ENCODE measurements at places on chromosomes 4 and X.

- DNase-seq: no peak
Observed at GRCh38 chr4:184616633-184617551, 32.4 kb downstream of the CASP3 start.

- no peak for DNase-seq
Observed at GRCh38 chr4:118345813-118346212, 7.0 kb downstream of the PRSS12 start.

- peak; percentile 52 for DNase-seq
Observed at GRCh38 chr4:25938366-25938765, 24.3 kb downstream of the SMIM20 start.

GRCh38 chr4:6320663-6321062, 51.0 kb downstream of the WFS1 start:
- DNase-seq: no peak

- no peak for DNase-seq
Observed at GRCh38 chrX:40434947-40435346, 145.8 kb upstream of the ATP6AP2 start.

GRCh38 chr4:25351777-25352416, 25.2 kb upstream of the ANAPC4 start:
- DNase-seq: no peak

GRCh38 chrX:143854006-143854405, 29.9 kb upstream of the UBE2NL start:
- DNase-seq: no peak

GRCh38 chrX:135512508-135513129, 7.8 kb upstream of the INTS6L start:
- no peak for DNase-seq

- DNase-seq: peak; percentile 50
Observed at GRCh38 chr4:75698162-75698962, 25.2 kb upstream of the G3BP2 start.

- no peak for DNase-seq
Observed at GRCh38 chrX:20132666-20133065, 9.0 kb downstream of the EIF1AX start.

- peak; percentile 50 for DNase-seq
Observed at GRCh38 chrX:118254611-118255010, 91.3 kb upstream of the WDR44 start.

GRCh38 chrX:23578079-23578478, 89.2 kb upstream of the PRDX4 start:
- no peak for DNase-seq

DNA sequence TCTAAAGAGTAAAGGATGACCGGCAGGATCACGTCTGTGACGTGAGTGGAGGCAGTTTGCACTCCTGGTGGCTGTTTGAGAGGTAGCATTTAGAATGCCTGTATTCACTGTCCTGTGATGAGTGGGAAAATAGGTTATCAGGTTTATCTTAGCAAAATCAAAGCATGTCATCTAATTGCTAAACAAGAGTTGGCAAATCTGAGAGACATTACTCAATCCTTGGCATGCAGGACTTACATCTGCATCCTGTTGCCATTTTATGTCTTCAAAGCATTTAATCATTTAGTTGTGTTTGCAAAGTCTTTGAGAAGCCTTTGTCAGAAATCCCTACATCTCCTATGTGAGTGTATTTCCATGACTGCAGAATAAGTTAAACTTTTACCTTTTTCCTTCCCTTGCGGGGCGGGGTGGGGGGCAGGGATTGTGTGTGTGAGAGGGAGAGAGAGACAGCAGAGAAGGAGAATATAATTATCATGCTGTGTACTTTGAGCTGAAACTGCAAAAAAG, 41.4 kb upstream of the MSANTD1 start:
- no peak for DNase-seq

DNA sequence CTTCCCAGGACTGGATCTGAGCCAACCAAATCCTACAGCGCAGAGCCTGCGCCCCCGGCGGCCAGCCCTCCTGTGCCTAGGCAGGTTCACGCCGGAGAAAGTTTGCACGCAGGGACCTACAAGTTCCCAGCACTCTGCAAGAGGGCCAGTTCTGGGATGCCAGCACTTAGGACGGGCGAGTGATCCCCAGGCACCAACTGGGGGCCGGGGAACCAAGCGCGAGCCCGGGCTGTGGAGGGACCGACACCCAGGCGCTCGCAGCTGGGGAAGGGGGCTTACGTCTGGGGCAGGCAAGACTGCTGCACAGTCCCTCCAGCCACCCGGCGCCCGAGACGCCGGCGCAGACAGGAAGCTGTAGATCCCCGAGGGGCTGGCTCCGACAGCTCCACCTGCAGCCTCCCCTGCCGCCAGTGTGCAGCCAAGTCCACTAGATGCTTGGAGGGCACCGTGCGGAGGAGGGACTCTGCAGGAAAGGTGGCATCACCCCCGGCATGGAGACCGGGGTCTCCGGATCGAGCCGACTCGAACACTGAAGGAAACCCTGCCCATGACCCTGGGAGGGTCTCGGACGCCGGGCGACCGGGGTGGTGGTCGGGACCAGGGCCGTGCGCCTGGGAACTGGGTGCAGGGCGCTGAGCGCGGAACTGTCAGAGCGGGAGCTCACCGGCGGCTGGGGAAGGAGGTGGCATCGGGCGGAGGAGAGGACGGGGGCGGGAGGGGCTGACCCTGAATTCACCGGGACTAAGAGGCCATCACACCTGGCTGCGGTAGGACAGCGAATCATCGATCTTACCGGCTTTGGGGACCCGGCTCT, 566 bp downstream of the CORIN start:
- DNase-seq: peak; percentile 57

GRCh38 chrX:116449156-116449555, 12.8 kb downstream of the SLC6A14 start:
- no peak for DNase-seq

DNA sequence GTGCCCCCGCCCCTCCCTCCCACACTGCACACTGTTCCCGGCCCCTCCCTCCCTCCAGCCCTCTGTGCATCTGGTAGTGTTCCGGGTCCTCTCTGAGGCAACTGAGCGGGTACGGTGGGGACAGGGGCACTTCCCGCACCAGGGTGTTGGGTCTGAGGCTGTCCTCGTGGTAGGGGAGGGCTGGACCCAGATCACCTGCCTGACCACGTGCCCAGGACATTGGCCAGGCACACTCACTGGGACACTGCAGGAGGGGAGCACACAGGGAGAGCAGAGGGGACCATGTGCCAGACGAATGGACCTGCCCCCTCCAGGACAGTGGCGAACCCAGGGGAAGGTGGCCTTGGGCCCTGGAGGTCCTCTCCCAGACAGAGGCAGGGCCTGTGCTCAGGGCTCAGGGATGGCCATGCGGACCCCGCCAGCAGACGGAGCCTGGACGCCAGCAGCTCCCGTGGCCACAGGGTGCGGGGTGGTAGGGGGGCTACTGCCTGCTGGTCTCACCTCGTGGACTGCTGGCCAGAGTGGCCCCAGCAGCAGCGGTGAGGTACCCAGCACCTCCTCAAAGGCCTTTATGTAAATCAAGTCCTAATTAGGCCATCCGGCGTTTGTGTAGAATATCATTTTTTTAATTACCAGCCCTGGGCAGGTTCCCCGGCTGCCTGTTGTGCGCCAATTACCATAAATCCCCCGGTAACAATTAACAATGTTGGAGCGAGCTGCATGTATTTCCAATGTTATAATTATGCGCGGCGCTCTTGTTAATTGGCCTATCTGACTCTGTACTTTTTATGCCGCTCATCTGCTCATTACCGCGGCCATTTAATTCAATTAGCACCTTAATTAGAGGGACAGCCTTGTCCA, 106.9 kb downstream of the FAM53A start:
- no peak for DNase-seq

DNA sequence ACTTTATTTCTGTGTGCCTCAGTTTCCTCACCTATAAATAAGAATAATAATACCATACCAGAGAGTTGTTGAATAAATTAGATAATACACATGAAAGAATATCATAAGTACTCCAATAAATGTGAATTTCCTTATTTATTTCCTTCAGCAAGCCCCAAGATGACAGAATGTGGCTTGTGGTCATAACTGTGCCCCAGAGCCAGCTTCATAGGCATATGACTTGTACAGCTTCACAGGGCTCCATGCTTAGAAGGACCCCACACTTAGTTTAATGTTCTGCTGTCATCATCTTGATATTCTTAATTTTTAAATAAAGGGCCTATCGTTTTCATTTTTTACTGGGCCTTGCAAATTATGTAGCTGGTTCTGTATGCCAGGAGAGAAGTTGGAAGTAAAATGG, 25.3 kb downstream of the VSIG4 start:
- no peak for DNase-seq

DNA sequence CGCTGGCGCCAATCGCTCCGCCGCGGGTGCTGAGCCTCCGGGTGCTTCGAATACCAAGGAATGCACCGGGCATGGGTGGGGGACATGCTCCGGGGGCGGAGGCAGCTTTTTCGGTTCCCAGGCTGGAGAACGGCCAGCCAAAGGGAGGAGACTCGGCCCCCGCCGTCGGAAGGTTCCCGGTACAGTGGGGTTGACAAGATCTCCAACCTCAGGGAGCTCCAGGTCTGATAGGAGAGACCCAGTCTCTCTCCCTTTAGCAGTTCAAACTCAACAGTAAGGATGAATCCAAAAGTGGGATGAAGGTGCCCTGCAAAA, 29.1 kb upstream of the BCORL1 start:
- no peak for DNase-seq

DNA sequence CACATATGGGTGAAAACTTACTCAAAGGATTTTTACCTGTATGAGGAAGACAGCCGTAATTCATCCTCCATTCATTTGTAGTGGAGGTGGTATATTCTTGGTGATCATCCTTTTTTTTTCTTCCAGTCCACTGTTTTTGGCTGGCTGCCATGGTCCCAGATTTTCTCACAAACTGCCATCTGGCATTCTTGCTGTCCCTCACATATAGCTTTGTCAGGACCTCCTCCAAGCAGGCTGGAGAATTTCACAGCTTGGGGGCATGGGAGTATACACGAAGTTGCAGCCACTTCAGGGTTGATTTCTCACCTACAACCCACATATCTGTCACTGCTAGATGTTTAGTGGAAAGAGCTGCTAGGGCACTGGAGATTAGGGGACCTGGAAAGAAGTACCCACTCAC, 401.0 kb downstream of the IL1RAPL1 start:
- DNase-seq: no peak

DNA sequence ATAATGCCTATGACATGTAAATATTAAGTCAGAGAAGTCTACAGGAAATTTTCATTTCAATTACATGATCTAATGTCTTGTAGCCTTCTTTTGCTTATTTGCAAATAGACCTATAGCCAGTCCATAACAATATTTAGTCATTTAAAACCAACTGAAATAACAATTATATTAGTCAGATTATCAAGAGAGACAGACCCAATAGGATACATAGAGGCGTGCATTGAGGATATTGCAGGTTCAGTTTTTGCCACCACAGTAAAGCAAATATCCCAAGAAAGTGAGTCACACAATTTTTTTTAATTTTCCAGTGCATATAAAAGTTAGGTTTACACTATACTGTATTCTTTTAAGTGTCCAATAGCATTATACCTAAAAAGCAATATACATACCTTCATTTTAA, 349.7 kb upstream of the ATOH1 start:
- no peak for DNase-seq

GRCh38 chr4:25383647-25384046, 6.6 kb downstream of the ANAPC4 start:
- no peak for DNase-seq

- no peak for DNase-seq
Observed at GRCh38 chr4:43864616-43865146, 583.9 kb downstream of the KCTD8 start.

- DNase-seq: no peak
Observed at GRCh38 chrX:74297766-74298165, 6.2 kb upstream of the ZCCHC13 start.

GRCh38 chrX:15530318-15530717, 29.7 kb downstream of the BMX start:
- DNase-seq: no peak

GRCh38 chr4:116664198-116664597, 421.2 kb downstream of the TRAM1L1 start:
- DNase-seq: no peak

DNA sequence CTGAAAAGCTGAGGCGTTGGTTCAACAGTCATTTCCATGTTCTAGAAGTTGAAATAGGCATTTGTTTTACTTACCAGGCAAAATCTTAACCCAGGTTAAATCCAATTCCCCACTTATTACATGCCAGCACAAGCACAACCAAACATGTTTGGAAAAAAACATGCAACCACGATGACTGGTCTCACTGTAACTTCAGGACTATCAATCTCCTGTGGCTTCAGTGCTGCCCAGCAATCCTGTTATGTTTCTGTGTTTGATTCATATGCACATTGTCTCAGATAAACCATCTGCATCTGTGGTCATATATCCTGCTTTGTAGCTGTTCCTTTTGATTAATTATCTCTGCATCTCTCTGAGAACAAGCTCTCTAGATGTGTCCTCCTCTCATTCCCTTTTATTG, 28.3 kb downstream of the PRDM8 start:
- no peak for DNase-seq

DNA sequence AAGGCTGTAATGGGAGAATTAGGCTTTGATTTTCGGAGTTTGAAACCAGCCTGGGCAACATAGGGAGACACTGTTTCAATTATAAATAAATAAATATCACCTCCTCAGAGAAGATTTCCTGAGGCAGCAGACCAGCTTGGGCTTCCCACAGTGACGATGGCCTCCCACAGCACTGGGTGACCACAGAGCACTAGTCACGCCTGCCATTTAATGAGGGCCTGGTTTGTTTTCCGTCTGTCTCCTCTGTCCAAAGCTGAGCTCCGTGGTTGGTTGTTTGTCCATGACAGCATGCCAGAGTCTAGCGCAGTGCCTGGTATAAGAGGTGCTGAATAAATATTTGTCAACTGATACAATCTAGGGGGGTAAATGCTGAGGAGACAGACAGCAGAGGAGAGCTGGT, 10.4 kb upstream of the PDGFRA start:
- DNase-seq: no peak

DNA sequence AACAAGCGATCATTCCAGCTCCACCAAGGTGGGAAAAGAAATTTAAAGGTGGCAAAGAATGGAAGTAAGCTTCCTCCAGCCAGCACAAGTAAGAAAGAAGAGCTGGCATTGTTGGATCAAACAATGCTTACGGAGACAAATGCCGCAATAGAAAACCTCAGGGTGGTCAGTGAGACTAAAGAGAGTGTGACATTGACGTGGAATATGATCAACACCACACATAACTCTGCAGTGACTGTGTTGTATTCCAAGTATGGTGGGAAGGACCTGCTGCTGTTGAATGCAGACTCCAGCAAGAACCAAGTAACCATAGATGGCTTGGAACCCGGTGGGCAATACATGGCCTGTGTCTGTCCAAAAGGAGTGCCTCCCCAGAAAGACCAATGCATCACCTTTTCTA, 22.2 kb downstream of the LRIT3 start:
- no peak for DNase-seq

DNA sequence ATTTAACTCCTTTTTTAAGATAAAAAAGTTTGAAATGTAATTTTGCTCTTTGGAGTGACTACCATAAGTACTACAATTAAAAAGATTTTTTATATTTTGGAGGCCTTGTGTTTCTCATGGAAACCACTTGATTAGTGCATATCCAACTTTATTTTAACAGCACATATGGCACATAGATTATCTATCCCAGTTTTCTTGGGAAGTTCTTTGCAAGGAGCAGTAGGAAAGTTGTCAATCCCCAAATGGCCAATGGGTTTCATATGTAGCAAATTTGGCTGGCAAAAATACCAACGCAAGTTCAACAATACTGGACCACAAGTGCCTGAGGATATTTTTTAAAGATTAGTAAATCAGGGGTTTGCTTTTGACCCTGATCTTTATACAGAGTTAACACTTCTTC, 15.4 kb upstream of the ANTXR2 start:
- DNase-seq: no peak

All from activated T-cell treated with anti-CD3 and anti-CD28 coated beads, Interleukin-2, amount 50 U/mL, for 48 hours (primary cell).